Brain pericyte (primary cell): ENCODE measurements at places on chromosomes 1 and 21.

- no peak for DNase-seq
Measured at GRCh38 chr1:67316180-67316902, 8.7 kb downstream of the IL12RB2 start.

DNA sequence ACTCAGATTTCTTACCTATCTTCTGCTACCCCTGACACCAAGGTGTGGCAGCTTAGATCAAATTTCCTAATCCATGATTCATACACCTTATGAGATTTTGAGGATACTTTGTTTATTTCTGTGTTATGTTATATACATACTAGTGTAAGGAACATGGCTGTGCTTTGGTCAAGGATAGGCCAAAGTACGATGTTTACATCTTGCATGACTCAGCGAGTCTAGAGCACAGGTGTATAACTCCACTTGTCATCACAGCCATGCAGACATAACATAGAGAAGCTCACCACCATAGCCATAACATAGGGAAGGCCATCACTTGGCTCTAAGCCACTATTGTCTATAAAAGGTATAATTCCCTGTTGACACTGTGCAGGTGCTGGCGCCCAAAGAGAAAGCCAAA, 61.2 kb downstream of the GBP6 start:
- DNase-seq = no peak

- DNase-seq = no peak
Measured at GRCh38 chr1:40650075-40650474, 15.4 kb downstream of the RIMS3 start.

DNA sequence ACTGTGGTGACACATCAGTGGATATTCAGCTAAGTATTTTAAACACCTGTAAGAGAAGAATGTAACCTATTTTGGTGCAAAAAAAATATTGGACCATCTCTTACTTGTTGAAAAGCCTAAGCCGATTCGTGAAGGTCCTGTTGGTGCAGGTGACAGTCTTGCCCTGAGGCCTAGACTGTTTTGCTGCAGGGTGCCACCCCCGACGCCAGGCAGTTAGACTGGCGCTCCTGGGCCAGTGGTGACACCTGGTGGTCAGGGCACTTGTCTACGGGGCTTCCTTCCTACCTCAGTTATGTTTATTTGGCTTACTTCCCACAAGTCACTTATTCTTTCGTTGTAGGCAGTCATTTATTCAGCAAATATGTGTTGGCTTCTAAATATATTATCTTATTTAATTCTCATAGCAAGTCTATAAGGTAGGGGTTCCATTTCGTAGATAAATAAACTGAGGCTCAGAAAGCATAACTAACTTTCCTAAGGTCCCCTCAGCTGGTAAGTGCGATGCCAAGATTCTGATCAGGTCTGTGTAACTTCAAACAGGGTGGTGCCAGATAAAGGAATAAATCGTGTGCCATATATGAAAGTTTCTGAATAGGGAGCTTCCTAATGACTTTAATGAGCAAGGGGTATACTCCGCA, 1.9 kb downstream of the EEIG2 start:
- no peak for DNase-seq

GRCh38 chr1:237281481-237281880, 239.5 kb downstream of the RYR2 start:
- DNase-seq = no peak

GRCh38 chr21:25005388-25005787, 601.9 kb downstream of the MRPL39 start:
- no peak for DNase-seq
